ENCODE measurements at places on chromosomes 5 and 9. TPM values are rescaled to one million over a fixed set of nuclear protein-coding genes. Genes with fewer than 3 reads are reported as not detected.

C8G gene
- polyA plus RNA-seq, result 1.0 TPM

DNA sequence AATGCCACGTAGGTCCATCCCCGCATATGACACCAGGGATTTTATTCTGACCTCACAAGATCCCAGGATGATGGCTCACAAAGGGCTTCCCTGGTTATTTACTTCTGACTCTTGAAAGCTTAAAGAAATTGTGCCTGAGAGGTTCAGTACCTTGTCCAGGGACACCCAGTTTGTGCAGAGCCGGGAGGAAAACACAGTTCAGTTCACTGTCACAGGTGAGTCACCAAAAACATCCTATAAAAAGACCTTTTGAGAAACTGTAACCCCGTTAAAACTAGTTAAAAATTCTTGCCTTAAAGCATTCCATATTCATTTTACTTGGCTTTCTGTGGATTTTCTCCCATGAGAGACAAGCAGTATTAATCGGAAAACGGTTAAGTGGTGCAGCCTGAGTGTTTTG, 56.6 kb downstream of the ZNF510 start:
- DNase-seq, result no peak

- DNase-seq, result no peak
Observed at GRCh38 chr5:123297866-123298265, 125.3 kb downstream of the CEP120 start.

DNA sequence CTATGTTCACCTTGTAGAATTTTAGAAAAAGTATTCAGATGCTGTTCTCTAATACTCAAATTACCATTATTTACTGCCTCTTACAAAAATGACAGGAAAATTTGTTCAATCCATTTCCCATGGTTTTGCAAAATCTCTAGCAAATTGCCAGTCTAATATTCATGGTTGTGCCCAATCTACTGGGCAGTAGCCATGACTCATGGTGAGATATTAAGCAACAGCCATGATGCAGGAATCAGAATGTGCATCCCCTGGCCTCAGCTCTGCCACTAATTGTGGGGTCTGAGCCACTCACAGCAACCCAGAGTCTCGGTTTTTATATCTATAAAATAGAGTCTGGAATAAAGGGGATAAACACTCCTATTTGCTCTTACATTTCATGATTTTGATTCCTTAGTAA, 353.6 kb downstream of the DEPDC1B start:
- DNase-seq, result no peak

CARTPT gene
- polyA plus RNA-seq, result not detected
